Activated CD8-positive, alpha-beta T cell treated with anti-CD3 and anti-CD28 coated beads for 36 hours (primary cell): ENCODE measurements at places on chromosomes 1 and 21. TPM values are rescaled to one million over a fixed set of nuclear protein-coding genes. Genes with fewer than 3 reads are reported as not detected.

The CA14 gene
- not detected for total RNA-seq

DNA sequence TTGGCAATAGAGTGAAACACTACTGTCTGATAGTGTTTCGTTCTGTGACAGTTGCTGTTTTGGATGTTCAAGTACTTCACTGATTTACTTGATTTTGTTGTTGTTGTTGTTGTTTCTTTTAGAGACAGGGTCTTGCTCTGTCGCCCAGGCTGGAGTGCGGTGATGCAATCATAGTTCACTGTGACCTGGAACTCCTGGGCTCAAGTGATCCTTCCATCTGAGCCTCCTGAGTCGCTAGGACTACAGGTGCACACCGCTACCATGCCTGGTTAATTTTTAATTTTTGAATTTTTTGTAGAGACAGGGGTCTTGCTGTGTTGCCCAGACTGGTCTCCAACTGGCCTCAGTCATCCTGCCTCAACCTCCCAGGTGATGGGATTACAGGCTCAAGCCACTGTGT, 2.3 kb downstream of the ATF6 start:
- DNase-seq: no peak

DNA sequence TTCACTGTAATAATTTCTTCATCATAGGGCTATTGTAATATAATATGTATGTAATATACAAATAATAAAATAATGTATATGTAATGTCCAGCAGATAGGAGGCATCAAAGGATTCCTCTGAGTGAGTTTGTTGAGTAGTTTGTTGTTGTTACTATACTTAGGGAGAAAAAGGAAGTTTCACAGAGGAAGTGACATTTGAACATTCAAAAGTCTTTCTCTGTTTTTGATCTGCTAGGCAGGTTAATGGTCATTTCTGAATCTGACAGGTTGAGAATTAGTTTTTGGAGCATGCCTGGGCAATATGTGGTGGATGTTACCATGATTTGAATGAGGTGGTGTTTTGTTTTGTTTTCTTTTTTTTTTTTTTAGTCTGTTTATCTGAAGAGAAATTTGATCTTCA, 102.1 kb downstream of the NRDC start:
- DNase-seq: no peak

The SLC1A7 gene
- total RNA-seq: not detected

DNA sequence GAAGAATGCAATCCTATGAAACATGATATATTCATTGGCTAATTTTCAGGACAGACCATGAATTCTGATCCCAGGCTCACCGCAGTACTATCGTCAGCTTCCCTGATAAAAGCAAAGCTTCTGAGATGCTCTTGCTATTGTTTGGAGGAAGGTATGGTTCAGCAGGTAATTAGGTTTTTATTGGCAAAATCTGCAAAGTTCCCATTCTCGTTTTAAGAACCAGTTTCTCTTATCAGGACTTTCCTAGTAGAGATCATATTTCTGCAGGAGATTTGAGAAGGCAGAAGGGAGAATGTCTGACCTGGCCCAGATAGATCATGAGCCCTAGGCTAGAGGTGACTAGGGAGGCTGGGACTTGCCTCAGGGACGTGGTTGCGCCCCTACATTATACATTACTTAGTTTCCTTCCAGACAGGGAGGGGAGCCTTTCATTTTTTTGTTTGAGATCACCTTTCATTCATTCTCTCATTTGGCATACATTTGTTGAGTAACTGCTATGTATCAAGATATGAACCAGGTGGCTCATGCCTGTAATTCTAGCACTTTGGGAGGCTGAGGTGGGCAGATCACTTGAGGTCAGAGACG, 108.8 kb downstream of the NRIP1 start:
- DNase-seq: no peak

- DNase-seq: no peak
Observed at GRCh38 chr1:236472850-236473788, 50.7 kb upstream of the LGALS8 start.

The SLC30A1 gene
- total RNA-seq: 7.2 TPM

The PTGFR gene
- total RNA-seq: not detected

GRCh38 chr1:199920635-199921034, 106.9 kb upstream of the NR5A2 start:
- DNase-seq: no peak

GRCh38 chr1:19704247-19705113, 39.8 kb downstream of the HTR6 start:
- DNase-seq: peak; percentile 61

- DNase-seq: no peak
Observed at GRCh38 chr1:227938276-227938675, 9.5 kb downstream of the WNT9A start.

DNA sequence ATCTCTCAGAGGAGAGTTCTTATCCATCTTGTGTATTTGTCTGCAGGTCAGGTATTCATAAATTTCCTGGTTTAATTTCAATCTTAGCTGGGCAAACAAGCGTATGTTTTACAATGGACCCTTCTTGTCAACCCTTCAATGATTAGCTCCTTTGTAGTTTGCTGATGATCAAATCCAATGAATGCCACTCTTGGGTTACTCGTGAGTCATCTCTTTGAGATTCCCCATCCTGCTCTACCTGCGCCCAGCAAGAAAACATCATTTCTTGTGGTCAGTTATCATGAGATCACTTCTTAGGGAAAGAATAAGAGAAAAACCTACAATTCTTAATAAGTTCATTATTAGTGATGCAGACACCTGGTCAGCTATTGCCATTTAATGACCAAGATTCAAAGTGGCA, 572.3 kb upstream of the PKN2 start:
- no peak for DNase-seq

DNA sequence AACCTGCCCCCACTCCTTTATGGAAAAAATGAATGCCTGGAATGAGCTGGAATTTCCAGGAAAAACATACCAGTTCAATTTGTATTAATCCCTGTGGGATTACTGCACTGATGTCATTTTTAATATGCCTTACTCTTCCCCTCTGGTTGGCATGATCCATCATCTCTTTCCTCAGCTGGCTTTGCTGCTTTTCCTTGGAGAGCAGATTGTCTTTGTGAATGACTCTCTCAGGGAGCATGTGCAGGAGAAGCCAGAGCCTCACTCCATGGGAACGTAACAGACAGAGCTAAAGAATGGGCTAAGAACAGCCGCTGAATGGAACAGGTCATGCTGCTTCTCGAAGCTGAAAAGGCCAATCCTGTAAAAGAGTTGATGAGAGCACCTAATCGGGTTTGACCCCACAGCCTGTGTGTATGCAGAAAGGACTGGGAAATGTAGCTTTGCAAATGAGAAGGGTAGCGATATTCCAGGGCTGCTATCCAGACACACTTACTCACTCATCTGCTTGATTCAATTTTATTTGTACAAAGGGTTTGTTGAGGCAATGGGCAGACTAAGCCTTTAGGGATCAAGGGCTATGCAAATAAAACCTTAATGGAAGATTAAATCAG, 20.7 kb downstream of the PHC2 start:
- DNase-seq: no peak

DNA sequence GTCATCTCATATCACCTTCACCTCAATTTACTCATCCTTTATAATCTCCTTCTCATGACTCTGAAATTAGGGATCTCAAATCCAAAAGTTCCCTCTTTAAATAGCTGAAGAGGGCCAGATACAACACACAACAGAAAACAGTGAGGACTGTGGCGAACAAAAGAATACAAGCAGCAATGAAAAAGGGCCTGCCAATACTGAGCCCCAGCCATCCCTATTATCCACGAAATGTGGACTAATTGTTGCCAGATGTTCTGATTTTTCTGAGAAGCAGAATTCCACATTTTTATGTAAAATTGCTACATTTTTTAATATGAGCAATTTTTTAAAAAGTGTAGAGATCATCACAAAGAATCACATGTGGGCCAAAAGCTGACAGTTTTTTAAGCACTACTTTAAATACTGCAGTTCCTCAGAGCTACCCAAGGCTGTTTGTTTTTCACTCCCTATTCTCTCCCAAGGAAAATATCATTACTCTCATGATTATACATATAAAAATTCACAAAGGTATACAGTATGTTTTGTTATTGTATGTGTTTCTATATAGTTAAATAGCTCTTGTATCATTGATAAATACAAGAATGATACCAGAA, 90.0 kb downstream of the ASH1L start:
- DNase-seq: no peak

The NEGR1 gene
- total RNA-seq: not detected

GRCh38 chr1:6162773-6163172, 17.3 kb downstream of the CHD5 start:
- DNase-seq: no peak

- no peak for DNase-seq
Observed at GRCh38 chr1:24904731-24905354, 25.2 kb downstream of the RUNX3 start.

DNA sequence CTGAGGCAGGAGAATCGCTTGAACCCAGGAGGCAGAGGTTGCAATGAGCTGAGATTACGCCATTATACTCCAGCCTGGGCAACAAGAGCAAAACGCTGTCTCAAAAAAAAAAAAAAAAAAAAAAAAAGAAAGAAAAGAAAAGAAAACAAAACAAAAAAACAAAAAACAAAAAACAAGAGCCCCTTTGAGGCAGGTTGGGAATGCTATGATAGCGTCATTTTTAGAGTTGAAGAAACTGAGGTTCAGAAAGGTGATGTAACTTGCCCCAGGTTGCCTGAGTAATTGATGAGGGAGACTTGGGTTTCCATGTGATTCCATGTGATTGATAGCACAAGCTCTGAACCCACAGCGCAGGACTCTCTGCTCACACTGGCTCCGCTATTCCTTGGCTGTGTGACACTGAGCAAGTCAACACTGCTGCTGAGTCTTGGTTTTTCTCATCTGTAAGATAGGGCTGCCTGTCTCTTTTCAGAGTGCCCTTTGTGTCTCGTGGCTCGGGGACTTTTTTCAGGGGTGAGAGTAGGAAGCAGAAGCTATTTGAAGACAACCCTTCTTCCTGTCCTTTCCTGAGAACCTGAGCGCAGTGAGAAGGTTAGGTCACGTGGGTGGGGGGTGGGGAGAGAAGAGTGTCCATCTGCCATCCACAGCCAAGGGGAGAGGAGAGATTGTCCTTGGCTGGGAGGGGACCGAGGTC, 2.5 kb downstream of the CNR2 start:
- DNase-seq: peak; percentile 44

The TEDDM1 gene
- not detected for total RNA-seq

- no peak for DNase-seq
Observed at GRCh38 chr1:17875171-17875881, 120.2 kb downstream of the ACTL8 start.

DNA sequence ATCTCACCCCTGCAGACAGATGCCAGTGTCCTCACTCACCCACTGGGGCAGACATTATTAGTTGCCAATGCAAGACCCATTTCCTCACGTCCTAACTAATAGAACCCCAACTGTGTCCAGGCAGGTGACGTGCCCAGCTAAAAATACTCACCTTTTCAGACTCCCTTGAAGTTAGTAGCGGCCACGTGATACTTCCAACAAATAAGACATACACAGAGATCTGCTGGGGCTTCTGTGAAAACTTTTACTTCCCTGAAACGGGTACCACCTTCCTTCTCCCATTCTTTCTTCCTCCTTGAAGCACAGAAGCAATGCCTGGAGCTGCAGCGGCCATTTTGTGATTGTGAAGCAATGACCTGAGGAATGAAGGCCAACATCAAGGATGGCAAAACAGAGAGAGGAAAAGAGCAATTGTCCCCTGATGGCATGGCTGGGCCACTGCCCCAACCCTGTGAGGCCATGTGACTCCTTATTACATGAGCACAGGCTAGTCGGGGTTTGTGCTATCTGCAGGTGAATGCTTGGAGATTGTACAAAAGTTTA, 74.4 kb upstream of the TMPRSS2 start:
- DNase-seq: no peak

- no peak for DNase-seq
Observed at GRCh38 chr1:17338706-17339493, 30.9 kb downstream of the PADI4 start.

DNA sequence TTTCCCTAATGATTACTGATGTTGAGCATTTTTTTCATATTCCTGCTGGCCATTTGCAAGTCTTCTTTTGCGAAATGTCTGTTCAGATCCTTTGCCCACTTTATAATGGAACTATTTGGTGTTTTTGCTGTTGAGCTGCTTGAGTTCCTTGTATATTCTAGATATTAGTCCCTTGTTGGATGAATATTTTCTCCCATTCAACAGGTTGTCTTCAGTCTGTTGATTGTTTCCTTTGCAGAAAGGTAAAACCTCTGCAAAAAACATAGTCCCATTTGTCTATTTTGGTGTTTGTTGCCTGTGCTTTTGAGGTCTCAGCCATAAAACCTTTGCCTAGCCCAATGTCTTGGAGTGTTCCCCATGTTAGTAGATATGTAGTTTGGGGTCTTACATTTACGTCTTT, 78.0 kb upstream of the GUCA2B start:
- DNase-seq: no peak

The OXCT2 gene
- total RNA-seq: 4.2 TPM

DNA sequence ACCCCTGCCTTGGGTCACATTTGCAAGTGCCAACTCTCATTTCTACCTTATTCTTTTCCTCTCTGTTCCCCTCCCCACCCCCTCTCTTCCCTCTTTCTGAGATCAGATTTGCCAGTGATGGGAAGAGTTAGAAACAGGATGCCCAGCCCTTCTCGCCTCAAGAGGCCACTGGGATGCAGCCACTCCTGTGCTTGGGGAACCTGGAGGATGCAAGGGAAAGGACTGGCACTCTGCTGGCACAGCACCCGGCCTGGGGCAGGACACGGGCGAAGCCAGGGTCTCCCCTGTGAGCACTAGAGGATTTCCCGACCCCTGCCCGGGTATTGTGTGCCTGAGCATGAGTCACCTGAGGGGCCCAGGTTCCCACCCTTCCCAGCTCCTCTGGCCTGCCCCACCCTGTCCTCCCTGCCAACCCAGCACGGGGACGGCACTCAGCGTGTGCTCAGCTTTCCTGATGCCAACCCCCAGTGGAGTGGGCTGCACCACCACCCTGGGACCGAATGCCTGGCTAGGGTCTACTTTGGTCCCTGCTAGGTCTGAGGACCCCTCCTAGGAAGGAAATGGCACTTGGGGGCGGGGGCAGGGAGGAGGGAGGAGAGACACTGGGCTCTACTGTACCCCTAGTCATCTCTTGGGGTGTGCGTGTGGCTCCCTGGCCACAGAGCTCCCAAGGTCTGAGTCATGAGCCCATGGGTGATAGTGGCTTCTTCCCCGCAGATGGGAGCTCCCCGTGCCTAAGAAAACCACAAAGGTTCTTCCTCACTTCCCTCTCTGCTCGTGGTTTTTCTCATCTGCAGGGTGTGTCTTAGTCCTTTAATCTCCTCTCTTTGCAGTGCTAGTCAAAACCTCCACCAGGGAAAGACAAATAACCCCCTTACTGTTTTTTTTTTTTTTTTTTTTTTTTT, 12.4 kb downstream of the LMNA start:
- peak; percentile 91 for DNase-seq

The TAS1R1 gene
- not detected for total RNA-seq

DNA sequence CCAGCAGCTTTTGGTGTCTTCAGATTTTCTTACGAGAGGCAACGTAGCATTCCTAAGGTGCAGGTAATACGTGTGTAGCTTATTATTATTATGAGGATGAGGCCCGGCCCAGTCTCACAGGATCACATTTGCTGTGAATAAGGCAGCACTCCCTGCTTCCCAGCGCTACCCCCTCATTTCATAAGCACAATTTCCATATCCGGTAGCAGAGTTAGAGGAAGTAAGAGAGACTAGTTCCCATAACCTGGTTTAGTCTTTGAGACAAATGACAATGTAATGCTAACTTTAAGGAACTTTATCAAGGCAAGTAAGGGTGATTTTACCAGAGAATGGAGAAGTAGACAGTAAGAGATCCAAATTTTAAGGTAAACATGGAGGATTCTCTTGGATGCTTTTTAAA, 14.6 kb upstream of the LMO4 start:
- DNase-seq: no peak

The KCNT2 gene
- not detected for total RNA-seq

The TMEM200B gene
- total RNA-seq: 1.1 TPM

GRCh38 chr1:39469150-39469549, 22.3 kb upstream of the BMP8A start:
- no peak for DNase-seq
